ENCODE measurements at places on chromosomes 7 and 10.
A peak's percentile ranks its signal among the peaks of the same experiment; 100 is the strongest.

- no peak for DNase-seq
Observed at GRCh38 chr7:373818-374705, 84.1 kb downstream of the FOXL3 start.

- DNase-seq: no peak
Observed at GRCh38 chr7:129191272-129191671, 2.8 kb downstream of the SMO start.

- DNase-seq: peak; percentile 31
Observed at GRCh38 chr7:43038254-43038653, 74.2 kb upstream of the HECW1 start.

DNA sequence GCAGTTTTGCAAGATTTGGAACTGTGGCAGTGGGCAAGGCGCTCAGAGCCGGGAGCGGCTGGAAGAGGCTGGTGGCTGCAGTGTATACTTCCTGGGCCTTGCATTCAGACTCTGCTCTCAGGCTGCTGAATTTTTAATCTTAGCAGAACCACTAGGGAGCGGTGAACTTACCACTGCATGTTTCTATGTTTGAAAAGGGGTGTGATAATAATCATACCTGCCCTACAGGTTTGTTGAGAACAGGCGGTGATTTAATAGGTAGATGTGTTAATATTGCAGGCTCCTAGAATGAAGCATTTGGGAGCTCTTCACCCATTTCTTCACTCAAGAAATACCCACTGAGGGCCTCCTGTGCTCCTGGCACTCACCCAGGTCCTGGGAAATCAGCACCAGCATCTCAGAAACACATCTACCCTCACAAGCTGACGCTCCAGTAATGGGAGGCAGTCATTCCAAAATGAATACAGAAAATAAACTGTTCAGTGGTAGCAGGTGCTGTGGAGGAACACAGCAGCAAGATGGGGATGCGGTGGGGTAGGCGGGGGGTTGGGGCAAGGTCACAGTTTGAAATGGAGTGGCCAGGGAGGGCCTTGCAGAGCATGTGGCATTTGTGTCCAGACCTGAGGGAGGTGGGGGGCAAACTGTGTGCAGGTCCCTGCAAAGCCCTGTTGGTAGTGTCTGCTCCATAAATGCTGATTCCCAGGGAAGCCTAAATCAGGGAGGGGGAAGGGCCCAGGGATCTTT, 41.0 kb downstream of the VWA2 start:
- DNase-seq: no peak

DNA sequence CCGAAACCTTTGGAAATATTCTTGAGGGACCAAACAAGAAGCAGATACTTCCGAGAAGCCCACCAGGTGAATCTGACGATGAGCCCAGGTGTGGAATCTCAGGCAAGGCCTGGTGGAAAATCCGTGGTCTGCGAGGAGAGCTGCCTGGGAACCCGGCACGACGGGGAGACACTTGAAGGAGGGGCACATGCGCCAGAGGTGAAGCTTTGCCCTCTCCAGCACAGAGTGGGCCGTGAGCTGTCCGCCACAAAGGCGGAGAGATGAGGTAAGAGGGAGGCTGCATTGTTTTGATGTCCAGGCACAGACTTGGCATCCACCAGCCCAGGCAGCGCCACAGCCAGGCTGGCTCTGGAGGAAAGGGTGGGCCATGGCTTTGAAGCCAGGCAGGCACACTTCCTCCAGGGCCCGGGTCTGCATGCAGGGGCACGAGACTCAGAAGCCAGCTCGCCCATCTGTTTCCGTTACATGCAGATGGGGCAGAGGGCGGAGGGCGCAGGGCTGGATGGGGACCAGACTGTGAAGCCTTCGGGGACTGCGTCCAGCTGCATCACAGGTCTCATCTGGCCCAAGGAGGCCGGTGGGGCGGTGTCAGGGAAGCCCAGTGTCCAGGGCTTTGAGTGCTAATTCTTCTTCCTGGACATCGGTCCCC, 45.4 kb downstream of the CALML3 start:
- DNase-seq: no peak

- peak; percentile 11 for DNase-seq
Observed at GRCh38 chr7:151304856-151305255, 36.8 kb upstream of the NUB1 start.

DNA sequence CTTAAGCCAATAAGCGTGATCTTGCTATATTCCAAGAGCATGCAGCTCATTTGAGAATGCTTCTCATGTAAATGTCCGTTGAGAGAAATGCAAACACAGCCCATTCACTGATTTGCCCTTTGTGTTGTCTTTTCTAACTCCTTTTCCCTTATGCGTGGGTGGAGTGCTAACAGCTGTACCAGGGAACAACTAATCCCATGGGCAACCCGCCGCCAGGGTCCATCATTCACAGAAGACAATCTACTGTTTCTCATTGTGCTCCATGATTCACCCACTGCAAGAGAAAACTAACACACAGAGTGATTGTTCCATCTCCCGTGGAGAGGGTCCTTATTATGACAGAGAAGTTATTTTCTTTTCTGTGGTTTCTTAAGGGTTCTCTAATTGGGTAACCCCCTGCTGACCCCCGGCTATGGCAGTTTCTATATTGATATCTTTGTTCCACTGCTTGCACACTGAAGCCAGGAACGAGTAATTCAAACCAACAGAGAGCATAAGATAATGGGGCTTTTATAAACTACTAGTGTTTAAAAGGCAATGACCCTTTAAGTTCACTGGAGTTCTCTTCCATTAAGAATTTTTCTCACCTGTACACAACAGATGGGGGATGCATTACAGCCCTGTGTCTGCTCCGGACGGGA, 298.7 kb downstream of the BAMBI start:
- DNase-seq: no peak

- DNase-seq: no peak
Observed at GRCh38 chr7:4261601-4261960, 420.5 kb upstream of the FOXK1 start.

DNA sequence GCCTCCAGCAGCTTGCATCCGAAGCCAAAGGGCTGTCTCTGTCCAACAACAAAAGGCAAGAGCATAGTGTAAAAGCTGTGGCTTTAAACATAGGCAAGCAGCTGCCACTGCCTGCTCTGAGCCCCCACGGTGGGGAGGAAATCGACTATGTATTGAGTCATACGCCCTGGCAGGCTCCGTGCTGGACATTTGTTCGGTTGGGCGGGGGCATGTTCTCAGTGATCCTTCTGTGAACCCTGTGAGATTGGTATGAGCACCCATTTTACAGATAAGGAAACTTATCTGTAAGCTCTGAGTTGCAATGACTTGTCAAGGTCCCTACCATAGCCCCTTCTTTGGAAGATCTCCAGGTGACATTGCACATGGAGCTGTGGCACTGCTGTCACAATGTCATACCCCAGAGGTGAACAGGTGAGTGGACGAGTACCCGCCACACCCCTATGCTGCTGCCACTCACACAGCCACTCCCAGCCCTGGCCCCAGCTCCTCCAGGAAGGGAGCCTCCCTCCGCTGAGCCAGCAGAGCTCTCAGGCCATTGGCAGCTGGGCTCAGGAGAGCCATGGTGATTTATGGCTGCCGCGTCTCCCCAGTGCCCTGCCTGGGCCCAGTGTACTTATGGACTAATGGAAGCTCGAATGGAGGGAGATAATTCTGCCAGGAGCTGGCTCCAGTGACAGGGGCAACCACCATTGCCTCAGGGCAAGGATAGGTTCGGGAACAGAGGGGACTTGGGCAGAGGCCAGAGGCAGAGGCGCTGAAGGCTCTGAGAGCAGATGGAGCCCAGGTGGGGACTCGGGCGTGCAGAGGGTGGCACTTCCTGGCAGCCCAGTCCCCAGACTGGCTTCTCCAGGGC, 43.7 kb downstream of the UNC5B start:
- DNase-seq: peak; percentile 84

- DNase-seq: no peak
Observed at GRCh38 chr10:98236862-98237261, 31.1 kb downstream of the LOXL4 start.

GRCh38 chr7:77329466-77330168, 86.5 kb downstream of the GSAP start:
- DNase-seq: no peak

DNA sequence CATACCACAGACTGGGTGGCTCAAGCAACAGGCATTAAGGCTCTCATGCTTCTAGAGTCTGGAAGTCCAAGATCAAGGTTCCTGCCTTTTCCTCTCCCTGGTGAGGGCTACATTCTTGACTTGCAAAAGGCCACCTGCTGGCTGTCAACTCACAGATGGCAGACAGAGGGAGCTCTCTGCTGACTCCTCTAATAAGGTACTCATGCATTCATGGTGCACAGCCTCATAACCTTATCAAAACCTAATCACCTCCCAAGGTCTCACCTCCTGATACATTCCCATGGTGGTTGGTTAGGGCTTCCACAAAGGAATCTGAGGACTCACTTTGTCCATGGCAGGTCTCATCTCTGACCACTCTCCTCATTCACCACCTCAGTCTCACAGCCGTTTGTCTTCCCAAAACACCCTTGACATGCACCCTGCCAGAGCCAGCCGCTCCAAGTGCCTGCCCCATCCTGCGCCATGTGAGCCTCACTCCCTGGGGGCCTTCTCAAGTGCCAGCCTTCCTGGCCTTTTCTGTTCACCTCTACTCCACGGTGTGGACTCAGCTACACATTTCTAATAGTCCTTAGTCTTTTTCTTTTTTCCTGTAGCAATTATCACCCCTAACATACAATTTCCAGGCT, 400.3 kb upstream of the ADARB2 start:
- DNase-seq: no peak

GRCh38 chr10:15237351-15237750, 68.9 kb upstream of the NMT2 start:
- peak; percentile 66 for DNase-seq

DNA sequence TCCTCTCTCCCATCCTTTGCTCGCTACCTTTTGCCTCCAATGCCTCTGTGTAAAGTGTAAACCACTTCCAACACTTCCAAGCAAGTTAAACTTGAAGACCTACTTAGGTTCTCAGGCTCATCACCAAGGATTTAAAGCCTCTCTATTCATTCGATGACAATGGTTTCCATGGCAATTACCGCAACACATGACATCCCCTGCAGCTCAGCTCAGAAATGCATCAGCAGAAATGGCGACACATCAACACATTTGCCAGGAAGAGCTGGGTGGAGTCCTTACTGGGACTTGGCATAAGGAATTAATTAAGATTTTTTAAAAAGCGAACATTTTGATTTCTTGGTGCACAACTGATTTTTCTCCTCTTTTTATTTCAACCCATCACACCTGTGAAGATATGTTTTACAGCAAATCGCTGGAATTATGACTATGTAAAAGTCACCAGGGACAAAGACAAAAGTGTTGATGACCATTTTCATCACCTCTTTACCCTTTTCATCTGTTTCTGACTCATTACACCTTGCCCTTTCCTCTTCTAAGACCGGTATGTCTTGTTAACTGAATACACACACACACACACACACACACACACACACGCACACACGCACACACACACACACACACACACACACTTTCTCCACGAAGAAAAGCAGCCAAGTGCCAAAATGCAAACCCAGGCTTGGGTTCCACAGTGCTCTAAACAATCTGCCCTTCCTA, 453.4 kb upstream of the CELF2 start:
- DNase-seq: no peak

DNA sequence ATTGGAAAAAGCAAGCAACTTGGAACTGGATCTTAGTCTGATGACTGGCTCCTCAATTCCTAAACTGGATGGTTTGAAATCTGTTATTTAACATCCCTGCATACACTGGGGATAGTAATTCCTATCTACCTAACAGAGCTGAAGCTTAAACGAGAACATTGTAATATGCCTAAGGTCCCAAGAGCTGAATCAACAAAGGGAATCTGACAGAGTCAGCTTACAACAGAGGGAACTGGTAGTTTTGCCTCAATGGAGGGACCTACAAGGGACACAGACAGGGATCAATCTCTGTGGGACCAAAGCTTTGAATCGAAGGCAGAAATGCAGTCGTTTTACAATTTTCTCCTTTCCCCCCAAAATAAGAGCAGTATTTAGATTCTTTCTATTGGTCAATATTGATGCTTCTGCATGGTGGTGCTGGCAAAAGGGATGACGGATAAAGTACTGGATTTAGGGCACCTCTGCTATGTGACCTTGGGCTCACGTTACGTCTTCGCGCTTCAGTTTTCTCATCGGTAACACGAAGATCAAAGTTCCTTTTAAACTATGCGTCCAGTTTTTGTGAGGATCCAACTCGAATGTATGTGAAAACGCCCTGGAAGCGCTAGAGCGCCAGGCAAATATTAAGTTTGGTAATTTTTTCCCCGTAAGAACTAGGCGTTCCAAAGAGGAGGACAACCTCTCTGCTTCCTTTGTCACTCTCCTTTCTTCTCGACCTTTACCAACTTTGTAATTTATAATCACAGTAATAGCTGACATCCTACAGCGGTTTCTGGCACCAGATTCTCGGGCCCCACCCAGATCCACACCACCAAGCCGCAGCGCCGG, 1.1 kb downstream of the ACTR1A start:
- peak; percentile 34 for DNase-seq

- DNase-seq: peak; percentile 89
Observed at GRCh38 chr7:102042016-102042656, 224.7 kb downstream of the CUX1 start.

DNA sequence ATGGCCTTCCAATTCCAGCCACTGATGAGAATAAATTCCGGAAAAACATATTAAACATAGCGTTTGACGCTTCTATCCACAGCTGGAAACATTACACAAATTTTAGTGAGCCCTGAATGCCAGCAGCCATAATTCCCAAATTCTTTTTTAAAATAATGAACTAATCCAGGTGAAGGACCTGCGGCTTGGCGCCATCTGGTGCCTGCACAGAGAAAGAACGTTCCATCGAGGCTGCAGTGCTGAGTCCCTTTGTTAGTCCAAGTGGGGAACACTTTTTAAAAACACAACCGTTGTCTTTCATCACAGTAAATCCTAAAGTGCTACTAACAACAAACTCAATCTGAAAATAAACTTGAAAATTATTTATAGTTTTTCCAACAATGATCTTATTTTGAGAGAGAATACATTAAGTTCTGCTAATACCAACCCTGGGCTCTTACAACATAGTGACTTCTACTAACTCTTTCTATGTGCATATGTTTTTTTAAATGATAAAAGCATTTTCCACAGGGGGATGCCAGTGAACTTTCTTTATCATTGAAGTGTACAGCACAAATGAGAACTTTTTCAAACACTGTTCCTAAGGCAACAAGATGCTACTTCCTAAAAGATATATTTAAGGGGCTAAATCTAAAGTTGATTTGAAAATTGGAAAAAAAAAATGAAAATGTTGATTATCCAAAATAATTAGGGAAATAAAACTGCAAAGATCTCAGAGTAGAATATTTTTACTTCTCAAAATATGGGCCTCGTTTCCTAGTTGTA, 166.9 kb upstream of the RNF32 start:
- peak; percentile 24 for DNase-seq

GRCh38 chr10:3233486-3233990, 61.0 kb upstream of the PITRM1 start:
- DNase-seq: no peak

DNA sequence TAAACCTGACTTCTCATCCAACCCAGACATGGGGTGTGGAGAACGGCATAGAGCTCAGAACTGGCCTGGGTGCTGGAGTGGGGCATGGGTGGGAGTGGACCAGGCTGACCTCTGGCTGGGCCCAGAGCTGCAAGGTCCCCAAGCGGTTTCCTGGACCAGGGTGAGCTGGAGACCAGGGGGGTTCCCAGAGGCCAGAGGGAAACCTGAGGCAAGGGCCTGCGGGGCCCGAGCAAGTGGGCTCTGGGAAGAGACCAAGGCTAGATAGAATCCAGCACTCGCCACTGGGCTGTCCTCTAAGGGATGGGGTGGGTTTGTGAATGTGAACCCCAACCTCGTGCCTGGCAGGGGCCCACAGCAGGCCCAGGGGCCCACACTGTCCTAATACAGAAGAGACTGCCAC, 39.4 kb upstream of the RET start:
- DNase-seq: no peak

Data from ELR (cell line).